ENCODE measurements at places on chromosomes 3 and 15. TPM values are rescaled to one million over a fixed set of nuclear protein-coding genes. Genes with fewer than 3 reads are reported as not detected.

- DNase-seq: no peak
Measured at GRCh38 chr3:97895216-97895615, 73.4 kb downstream of the CRYBG3 start.

GRCh38 chr3:169186596-169186995 is 476.9 kb downstream of the MECOM start:
- no peak for DNase-seq

KBTBD13 gene
- 2.6 TPM for total RNA-seq

GRCh38 chr3:34783876-34784275 is 855.4 kb upstream of the ARPP21 start:
- no peak for DNase-seq

DNA sequence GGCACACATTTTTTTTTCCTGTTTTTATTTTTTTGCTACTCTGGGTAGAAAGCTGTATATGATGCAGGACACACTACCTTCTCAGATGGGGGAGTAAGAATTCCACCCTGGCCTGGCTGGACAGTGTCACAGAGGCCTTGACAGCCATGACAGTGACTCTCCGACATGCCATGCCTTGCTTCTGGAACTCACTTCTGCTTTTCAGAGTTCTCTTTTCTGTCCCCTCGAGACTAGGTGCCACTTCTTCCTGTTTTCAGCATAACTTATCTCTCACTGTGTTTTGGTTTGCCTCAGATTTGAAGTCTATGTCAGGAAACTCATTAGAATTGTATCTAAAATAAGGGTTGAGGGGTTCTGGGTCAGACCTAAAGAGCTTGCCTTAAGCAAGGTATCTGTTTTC is 69.1 kb upstream of the SEC13 start:
- no peak for DNase-seq

DNA sequence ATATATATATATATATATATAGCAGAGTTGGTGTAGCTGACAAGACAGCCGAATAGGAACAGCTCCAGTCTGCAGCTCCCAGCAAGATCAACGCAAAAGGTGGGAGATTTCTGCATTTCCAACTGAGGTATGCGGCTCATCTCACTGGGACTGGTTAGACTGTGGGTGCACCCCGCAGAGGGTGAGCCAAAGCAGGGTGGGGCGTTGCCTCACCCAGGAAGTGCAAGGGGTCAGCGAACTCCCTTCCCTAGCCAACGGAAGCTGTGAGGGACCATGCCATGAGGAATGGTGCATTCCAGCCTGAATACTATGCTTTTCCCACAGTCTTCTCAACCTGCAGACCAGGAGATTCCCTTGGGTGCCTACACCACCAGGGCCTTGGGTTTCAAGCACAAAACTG is 81.7 kb upstream of the ST3GAL6 start:
- DNase-seq: no peak

DNA sequence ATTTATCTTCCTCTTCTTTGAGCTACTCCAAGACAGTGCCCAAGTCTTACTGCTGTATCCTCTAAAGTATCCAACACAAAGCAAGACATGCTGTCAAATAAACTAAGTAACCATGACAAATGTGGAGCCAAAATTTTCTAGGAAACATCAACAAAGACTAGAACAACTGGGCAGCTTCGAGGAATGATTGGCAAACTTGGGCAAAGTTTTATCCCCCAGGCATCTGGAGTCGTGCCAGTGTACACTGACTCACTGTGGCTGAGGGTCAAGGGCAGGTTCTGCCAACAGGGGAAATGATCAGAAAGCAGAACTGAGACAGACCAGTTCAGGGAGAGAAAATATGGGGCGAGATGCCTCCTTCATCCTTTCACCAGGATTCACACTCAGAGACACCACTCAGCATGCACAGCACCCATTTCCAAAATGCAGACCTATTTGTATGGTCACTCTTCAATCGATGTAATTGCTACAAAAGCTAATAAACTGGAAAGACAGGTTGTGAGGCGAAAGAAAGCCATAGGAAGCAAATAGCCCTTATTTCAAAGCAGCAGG is 65.8 kb downstream of the MB21D2 start:
- peak; percentile 72 for DNase-seq

DNA sequence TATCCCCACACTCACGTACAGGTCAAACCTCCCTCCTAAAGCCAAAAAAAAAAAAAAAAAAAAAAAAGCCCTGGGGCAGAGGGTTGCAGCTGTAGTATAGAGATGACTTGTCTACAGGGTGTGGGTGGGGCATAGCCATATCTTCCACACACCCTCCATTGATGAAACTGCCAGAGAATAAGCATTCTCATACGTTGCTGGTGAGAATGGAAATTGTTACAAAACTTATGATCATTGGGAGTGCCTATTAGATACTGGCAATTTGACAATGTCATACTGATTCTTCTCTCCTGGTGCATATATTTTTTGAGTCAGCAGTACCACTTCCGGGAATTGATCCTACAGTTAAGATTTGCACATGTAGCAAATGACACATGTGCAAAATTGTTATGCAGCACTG is 11.0 kb upstream of the CTNNB1 start:
- no peak for DNase-seq

DNA sequence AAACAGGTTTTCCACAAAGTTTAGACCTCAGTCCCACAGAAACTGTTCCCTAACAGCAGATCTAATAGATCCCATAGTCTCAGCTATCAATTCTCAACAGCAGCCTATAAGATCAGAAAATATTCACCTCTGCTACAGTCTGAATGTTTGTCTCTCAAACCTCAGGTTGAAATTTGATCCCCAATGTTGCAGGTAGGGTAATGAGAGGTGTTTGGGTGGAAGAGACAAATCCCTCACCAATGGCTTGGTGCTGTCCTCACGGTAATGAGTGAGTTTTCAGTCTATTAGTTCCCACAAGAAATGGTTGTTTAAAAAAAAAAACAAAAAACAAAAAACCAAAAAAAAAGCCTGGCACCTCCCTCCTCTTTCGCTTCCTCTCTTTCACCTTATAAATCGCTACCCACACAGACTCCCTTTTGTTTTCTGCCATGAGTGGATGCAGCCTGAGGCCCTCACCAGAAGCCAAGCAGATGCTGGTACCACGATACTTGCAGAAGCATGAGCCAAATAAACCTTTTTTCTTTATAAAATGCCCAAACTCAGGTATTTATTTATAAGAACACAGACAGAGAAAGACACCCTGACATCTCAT is 14.2 kb downstream of the ZNF280D start:
- DNase-seq: no peak

PLA2G4D gene
- not detected for total RNA-seq

RARRES1 gene
- total RNA-seq: 117 TPM

DNA sequence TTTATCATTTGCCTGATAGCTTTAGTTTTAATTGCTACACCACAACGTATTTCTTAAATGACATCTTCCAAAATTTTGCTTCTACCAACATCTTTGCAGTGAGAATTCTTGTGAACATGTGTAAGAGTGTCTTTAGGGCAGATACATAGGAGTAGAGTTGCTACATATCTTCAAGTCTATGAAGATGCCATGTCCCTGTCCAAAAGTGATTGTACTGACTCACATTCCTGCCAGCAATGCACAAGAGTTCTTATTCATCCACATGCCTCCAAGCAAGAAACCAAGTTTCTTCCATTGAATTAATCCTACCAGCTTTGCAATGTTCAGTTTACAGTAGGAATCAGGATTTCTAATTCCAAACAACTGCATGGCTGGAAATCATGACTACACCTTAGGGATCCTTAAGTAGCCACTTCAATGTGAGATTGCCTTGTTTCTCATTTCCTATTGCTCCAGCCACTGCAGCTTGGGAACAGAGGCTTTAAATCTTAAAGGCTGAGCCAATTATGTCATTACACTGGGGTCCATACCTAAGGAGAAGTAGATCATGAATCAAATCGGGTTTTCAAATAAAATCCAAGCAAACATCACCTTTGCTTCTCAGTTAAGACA is 44.5 kb downstream of the BCL2L10 start:
- DNase-seq: no peak

DNA sequence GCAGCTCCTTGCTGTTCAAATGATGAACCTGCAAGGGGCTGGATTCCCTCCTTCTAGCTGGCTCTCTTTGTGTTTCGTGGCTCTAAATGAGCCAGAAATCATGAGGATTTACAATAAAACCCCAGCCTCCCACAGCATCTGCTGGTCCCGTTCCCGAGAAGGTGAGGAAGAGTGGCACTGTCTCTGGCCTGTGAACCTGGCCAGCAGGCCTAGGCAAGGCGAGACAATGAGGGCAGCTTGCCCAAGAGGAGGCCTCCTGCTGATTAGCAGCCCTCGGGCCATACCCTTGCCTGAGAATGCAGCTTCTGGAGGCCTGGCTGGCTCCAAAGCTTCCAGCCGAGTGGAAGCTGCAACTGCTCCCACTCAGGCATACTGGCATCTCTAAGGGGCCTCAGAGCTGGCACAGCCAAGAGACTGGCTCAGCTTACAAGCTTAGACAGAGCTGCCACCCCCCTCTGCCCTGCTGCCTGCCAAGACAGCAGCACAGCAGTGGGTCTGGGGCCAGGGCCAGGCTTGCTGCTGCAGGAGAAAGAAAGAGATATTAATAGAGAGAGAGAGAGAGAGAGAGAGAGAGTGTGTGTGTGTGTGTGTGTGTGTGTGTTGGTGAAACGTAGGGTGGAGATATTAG is 76.5 kb downstream of the HMG20A start:
- DNase-seq: peak; percentile 79

DNA sequence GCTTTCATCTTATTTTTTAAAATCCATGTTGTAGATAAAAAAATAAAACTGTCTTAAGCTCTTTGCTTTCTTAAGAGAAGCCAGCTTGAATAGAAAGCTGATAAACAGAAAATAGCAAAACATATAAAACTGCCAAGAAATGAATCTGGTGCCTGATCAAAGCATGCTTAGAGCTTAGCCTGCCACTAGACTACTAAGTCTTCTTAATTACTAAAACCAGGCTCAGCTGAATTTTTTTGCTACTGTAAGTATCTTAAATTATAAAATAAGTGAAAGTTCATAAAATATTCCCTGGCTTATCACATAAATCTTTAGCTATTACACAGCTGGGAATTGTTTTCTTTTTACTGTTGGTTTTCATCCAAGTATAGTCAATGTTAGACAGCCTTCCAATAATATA is 803.9 kb downstream of the DIPK2A start:
- no peak for DNase-seq

GRCh38 chr3:69499899-69500421 is 114.1 kb upstream of the FRMD4B start:
- peak; percentile 78 for DNase-seq

DNA sequence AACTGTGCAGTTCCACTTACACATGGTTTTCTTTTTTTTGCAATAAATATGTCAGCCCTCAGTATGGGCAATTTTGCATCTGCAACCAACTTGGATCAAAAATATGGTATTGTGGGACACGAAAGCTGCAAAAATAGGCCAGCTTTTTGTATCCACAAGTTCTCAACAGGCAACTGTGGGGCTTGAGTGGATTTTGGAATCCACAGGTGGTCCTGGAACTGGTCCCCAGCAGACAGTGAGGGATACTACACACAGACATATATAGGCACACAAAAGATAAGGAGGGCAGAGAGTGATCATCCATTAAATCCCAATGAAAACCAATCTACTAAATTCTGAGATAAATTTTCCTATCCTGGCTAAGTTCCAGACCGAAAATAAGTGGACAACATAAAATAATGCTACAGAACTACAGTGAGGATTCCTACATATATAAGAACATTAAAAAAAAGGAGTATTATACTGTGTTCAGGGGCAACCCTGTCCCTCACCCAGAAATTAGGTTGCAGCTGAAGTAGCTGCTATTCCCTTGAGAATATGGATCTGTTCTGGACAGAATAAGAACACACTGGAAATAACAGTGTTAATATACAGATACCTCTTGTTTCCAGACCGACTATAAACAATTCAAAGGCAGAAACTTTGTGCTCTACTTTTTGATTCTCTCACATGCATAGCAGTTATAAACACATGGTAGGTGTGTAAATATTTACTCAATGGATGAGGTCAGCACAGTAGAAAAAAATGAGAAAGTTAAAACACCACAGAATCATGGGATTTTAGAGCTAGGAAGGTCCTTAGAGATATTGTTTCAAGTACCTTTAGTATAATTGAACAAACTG is 25.4 kb downstream of the DENND4A start:
- no peak for DNase-seq

PLS1 gene
- total RNA-seq: 1.5 TPM

FBXO40 gene
- total RNA-seq: 146 TPM

DNA sequence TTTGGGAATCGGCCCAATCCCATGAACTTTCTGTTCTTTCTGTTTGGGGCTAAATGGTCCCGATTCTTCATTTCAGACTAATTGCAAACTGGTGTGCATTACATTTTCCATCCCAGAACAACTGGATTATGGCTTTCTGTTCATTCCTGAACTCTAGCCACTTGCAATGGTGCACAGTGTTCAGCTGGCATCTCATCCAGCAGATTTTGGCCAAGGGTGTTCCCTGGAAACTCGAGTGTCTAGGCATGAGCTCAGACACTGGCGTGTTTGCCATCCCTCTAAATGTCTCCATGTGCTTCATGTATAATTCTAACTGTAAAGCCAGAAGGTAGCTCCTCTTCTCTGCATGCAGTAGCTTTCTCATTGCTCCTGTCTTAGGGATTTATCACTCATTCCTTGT is 97.1 kb upstream of the MYZAP start:
- no peak for DNase-seq

GRCh38 chr15:90685591-90686434 is 31.3 kb upstream of the BLM start:
- no peak for DNase-seq

ZNF774 gene
- 3.6 TPM for total RNA-seq

- DNase-seq: no peak
Measured at GRCh38 chr3:158847452-158847821, 45.6 kb downstream of the MFSD1 start.

DNA sequence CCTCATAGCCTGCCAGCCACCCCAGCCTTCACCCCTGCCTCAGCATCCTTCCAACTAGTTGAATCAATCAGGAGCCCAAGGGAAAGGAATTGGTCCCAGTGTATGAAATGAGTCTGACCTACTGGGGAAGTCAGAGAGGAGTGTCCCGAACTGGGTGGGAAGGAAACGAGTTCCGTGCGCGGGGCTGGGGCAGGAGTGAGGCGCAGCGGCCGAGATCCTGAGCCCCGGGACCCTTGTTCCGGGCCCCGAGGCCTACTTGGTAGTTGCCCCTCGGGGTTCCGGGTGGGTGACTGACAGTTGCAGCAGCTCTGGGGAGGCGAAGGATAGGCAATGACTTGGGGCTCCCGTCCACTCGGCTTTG is 1.1 kb upstream of the PLCL2 start:
- DNase-seq: no peak

GOLGA8J gene
- total RNA-seq: not detected

FANCD2OS gene
- total RNA-seq: not detected
